ENCODE measurements at places on chromosomes 6 and 20.
A peak's percentile ranks its signal among the peaks of the same experiment; 100 is the strongest.

DNA sequence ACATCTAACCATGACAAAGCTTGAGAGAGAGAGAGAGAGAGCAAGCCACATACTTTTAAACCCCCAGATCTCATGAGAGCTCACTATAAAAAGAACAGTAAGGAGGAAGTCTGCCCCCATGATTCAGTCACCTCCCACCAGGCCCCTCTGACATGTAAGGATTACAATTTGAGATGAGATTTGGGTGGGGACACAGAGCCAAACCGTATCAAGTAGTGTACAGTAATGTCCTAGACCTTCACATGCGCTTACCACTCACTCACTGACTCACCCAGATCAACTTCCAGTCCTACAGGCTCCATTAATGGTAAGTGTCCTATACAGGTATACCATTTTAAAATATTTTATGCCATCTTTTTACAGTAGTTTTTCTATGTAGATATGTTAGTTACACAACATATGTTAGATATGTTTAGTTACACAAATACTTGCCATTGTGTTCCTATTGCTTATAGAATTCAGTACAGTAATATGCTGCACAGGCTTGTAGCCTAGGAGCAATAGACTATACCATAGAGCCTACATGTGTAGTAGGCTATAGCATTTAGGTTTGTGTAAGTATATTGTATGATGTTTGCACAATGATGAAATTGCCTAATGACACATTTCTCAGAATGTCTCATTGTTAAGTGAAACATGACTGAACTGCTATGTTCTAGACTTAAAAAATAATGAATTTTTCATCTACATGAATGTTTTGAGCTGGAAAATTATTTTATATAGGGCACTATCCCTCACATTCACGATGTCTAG is 11.7 kb downstream of the TSPYL1 start:
- no peak for DNase-seq

GRCh38 chr6:19755181-19755580 is 82.0 kb upstream of the ID4 start:
- DNase-seq: no peak

- no peak for DNase-seq
Observed at GRCh38 chr6:15366003-15366535, 120.2 kb downstream of the JARID2 start.

- DNase-seq: no peak
Observed at GRCh38 chr6:88296694-88297093, 130.5 kb upstream of the CNR1 start.

DNA sequence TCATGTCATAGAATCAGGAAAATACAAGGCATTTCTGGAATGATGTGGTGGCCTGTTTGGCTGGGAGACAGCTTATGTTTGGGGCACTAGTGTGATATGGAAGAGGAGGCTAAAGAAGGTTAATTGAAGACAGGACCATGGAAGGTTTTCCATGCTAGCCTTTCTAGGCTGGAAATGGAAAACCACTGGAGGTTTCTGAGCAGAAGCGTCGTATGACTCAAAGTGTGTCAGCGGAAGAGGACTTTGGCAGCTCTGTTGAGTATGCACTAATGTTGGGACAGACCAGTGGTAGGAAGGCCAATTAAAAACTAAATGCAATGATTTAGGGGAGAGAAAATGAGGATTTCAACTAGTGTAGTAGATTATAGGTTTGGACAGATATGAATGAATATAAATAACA is 413.1 kb downstream of the PLCB1 start:
- no peak for DNase-seq

- no peak for DNase-seq
Observed at GRCh38 chr6:169534039-169534421, 167.8 kb downstream of the WDR27 start.

DNA sequence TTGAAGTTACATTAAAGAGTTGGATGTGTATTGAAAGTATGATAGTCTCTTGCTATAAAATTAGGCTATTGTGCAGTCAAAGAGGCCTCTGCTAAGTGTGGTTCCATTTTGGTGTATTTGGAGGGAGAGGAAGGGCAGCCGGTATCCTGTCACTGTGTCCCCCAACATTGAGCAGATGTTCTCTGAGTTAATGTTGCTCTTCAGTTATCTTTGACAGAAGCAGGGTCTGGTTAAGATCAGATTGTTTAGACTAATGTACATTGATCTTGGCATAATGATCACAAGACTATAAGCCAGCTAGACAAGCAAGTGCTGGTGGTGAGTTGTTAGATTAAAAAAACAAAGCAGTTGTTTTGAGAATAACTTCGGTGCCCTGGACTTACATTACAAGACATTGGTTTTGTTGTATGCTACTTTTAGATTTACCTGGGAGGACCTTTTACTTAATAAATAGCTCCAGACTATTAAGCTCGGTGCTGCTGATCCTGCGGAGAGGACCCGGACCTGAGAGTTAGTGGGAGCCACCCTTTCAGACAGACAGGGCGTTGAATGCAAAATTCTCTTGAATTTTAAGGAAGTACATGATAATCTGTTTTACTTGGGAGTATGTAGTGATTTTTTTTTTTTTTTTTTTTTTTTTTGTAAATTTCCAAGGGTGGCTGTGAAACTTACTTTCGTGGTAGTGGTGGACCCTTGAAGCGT is 97.8 kb downstream of the JARID2 start:
- DNase-seq: no peak

GRCh38 chr20:4788314-4788713 is 66.6 kb downstream of the PRND start:
- DNase-seq: no peak

GRCh38 chr6:39189915-39190544 is 39.2 kb downstream of the KCNK5 start:
- DNase-seq: no peak

DNA sequence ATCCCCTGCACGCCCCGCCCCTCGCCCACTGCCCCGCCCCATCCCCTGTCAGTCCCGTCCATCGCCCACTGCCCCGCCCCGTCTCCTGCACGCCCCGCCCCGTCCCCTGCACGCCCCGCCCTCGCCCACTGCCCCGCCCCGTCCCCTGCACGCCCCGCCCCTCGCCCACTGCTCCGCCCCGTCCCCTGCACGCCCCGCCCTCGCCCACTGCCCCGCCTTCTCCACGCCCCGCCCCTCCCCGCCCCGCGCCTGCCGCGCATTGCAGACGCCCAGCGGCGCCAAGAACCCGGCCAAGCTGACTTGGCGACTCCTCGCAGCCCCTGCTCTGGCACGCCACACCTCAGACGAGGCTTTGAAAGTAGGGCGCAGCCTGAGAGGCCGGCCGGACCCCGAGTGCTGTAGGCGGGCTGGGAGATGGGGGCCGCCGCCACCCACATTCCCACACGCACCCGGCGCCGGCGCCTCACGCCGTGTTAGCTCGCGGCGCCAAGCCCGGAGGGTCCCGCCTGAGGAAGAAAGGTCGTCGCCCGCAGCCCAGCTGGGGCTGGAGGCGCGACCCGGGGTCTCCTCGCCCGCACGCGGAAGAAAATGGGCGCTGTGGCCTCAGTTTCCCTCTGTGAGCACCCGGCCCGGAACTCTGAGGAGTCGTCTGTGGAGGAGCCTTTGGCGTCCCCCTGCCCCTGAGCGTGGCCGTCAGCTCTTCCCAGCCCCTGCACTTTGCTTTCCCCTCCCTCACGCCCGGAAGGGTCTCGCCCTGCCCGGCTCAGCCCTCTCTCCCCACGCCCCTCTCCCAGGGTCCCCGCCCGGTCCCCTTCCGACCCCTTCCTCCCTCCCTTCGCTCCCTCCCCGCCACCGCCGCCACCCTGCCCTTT is at the start of gene RAD21L1:
Gene RAD21L1 (plus strand): TSS at position 262 of the 872 bp plus-strand sequence. CDS start 2,410 bp downstream, outside the sequence.
- peak; percentile 77 for DNase-seq

- DNase-seq: no peak
Observed at GRCh38 chr20:2005359-2005758, 11.5 kb upstream of the PDYN start.

GRCh38 chr6:14965424-14966075 is 280.3 kb upstream of the JARID2 start:
- DNase-seq: no peak

DNA sequence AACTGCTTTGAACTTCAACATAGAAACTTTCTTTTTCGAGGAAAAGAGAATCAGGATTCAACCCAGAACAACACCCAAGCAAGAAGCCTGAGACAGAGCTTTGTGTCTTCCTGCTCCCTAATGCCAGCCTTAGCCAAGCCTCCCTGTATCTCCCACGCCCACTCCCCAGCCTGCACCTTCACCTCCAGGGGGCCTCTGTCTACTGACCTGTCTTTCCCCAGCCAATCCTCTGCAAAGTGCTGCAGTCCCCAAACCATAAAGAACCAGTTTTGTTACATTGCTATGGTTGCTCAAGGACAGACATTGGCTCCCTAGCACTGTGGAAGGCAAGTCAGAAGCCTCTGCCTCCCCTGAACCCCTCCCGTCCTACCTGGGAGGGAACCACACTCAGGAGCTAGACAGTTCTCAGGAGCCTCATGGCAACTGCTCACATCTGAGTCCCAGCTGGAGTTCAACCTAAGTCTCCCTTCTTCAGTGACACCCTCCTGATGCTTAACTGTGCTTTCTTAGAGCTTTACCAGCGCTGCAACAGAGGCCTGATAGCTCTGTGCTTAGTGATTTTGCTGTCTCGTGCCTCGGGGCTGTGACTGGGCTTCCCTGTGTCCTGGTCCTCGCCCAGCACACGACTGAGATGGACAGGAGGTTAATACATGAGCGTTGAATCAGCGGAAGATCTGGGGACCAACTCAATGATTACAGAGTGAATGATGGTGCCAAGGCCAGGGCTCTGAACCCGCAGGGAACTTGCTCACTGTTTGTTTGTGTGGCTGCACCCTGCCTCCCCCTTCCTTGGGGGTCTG is 101.5 kb upstream of the DUSP22 start:
- DNase-seq: no peak

- no peak for DNase-seq
Observed at GRCh38 chr20:18443886-18444285, 22.9 kb downstream of the DZANK1 start.

- DNase-seq: no peak
Observed at GRCh38 chr6:80789912-80790570, 683.6 kb downstream of the BCKDHB start.

- DNase-seq: no peak
Observed at GRCh38 chr6:155850408-155850841, 394.8 kb upstream of the NOX3 start.

DNA sequence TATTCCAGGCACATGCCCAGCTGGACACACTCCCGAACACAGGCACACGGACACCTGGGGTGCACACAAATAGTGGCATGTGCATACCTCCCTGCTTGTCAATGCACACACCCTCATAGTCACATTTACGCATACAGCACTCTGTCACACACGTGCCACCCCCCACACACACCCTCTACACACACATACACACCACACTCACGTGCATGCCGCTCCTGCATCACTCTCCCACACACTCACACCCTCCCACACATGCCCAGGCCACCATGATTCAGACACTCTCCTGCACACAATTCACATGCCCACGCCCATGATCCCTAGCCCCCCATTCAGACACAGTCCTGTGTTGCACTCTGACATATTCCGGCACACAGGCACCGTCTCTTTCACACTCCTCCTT is 13.0 kb downstream of the SIRPA start:
- no peak for DNase-seq

GRCh38 chr20:59814840-59815340 is 118.5 kb downstream of the SYCP2 start:
- no peak for DNase-seq

DNA sequence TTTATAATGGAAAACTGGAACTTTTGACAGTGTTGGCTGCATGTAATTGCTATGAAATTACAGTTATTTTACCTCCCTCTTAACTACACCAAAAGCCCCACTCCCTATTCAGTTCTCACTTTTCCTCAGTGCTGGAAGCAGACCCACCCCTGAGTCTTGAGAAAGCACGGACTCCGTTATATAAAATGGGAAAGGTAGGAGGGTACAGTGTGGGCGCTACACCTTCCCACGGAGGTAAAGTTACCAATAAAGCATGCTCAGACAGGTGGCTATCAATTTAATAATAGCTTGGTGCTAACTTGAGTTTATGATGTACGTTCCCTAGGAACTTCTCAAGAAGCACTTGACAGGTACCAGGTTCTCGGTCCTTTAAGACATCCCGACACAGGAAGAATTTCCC is 59.0 kb downstream of the CLIC5 start:
- DNase-seq: no peak

Data from anterior cingulate cortex (tissue), 58 donors.